Activated naive CD4-positive, alpha-beta T cell (primary cell): ENCODE measurements at places on chromosomes 7 and 10.

GRCh38 chr7:102856036-102856435 is 56.8 kb upstream of the LRRC17 start:
- DNase-seq = no peak

GRCh38 chr10:79340646-79341244 is 6.5 kb upstream of the PPIF start:
- no peak for DNase-seq

- DNase-seq = no peak
Observed at GRCh38 chr7:104926601-104927041, 87.4 kb upstream of the KMT2E start.

DNA sequence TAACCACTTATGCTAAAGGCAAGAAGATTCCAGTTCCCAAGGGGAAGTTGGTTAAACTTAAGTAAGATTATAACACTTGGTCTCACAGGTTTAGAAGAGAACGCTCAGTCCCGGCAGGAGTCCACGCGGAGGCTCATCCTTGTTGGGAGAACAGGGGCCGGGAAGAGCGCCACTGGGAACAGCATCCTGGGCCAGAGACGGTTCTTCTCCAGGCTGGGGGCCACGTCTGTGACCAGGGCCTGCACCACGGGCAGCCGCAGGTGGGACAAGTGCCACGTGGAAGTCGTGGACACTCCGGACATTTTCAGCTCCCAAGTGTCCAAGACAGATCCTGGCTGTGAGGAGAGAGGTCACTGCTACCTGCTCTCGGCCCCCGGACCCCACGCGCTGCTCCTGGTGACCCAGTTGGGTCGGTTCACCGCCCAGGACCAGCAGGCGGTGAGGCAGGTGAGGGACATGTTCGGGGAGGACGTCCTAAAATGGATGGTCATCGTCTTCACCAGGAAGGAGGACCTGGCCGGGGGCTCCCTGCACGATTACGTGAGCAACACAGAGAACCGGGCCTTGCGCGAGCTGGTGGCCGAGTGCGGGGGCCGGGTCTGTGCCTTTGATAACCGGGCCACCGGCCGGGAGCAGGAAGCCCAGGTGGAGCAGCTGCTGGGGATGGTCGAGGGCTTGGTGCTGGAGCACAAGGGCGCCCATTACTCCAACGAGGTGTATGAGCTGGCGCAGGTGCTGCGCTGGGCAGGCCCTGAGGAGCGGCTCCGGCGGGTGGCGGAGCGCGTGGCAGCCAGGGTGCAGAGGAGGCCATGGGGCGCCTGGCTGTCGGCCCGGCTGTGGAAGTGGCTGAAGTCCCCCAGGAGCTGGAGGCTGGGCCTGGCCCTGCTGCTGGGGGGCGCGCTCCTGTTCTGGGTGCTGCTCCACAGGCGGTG is 3.8 kb downstream of the GIMAP1 start:
- DNase-seq = no peak

GRCh38 chr10:69292459-69292858 is 14.2 kb downstream of the HK1 start:
- no peak for DNase-seq

GRCh38 chr7:157010588-157011332 is at the start of gene MNX1:
Gene MNX1 (minus strand): TSS chr7:157010663. CDS start chr7:157010350, 313 bp downstream.
- DNase-seq = no peak

DNA sequence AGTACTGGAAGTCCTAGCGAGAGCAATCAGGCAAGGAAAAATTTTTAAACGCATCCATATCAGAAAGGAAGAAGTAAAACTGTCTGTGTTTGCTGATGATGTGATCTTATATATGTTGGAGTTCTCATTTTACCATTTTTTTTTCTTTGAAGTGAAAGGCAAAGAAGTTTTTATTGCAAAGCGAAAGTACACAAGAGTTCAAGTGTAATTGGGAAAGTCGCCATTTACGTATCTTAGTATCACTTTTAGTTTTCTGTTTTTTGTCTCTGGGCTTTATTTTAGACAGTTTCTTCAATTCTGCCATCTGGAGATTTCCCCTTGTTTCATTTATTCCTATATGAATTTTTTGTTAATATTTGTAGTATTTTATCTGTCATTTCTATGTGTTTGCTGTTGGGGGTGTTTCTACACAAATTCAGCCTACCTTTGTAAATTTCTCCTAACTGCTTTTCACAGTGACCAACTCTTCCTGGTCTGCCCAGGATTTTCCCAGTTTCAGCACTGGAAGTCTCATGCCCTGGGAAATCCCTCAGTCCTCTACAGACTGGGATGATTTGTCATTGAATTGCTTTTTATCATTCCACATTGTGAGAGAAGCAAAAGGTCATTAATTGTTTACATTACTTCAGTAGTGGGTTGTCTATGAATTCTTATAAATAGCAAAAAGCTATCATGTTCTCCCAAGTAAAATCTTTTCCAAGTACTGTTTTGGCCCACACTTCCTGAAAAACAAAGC is 23.2 kb downstream of the BET1 start:
- no peak for DNase-seq
